ENCODE measurements at places on chromosomes 16 and 17. TPM values are rescaled to one million over a fixed set of nuclear protein-coding genes. Genes with fewer than 3 reads are reported as not detected.

GRCh38 chr17:28467456-28468025, 5.9 kb upstream of the SLC13A2 start:
- no peak for DNase-seq

The ZNF286A gene
- total RNA-seq = 33.7 TPM

- peak; percentile 81 for DNase-seq
These were observed 11.6 kb upstream of the CBX4 start for GRCh38 chr17:79850571-79851460.

- no peak for DNase-seq
These were observed 49.2 kb upstream of the WSCD1 start for GRCh38 chr17:6021011-6021400.

The ZNF747 gene
- 12.5 TPM for total RNA-seq

The HBQ1 gene
- 0.96 TPM for total RNA-seq

DNA sequence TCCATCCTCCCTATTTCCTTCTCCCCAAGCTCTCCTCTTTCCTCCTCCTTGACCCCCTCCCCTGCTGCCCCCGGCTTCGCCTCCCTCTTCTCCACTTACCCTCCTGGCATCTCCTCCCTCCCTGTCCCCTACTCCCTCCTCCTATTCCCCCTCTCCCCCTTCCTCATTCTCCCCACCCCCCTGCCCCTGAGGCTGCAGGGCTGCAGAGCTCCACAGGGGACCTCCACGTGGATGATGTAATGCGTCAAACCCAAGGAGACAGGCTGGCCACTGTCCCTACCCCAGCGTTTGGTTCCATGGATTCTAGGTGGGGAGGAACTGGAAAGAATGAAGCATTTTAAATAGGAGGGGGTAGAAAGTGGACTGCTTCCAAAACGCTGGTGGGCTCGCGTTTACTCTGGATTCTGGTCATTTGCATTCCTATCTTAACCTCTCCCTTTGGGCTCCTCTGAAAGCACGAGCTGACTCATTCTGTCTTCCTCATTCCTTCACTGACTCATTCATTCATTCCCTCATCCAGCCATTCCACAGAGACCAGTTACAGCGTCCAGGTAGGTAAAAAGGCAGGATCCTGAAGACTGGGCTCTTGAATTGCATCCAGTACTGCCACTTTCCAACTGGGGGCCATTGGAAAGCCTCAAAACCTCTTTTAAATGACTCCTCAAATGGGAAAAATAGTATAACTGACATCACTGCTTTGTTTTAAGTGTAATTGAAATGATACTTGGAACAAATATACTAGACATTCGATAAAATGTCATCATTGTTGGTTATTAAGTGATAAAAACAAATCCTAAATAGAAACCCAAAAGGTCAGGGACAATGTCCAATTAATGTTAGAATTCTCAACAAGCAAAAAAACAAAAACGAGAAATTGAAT, 943 bp upstream of the COTL1 start:
- peak; percentile 95 for DNase-seq

The ST3GAL2 gene
- total RNA-seq = 22.6 TPM

The HSD17B2 gene
- not detected for total RNA-seq

DNA sequence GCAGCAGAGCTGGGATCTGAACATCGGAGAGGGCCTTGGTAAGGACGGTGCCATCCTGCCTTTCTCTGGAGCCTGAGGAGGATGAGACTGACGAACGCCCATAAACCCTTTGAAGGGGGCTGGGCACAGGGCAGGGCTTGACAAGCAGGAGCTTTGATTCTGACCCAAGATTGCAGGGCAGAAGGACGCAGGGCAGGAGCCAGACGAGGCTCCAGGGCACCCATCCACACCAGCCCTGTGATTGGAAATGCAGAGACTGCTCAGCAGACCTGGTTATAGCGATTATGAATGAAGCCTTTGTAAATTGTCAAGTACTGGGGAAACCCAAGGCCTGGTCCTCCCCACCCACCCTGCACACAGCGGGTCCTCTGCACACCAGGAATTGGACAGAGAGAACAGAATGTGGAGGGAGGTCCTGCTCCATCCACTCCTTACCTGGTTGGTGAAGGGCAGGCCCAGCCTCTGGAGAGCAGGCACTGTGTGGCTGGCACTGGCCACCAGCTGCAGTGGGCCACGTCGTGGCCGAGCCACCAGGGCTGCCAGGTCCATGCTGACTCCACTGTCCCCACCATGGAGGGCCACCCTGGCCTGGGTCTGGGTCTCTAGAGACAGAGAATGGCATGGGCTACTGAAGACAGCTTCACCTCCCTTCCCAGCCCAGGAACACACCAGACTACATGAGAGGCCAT, 68.8 kb downstream of the RMI2 start:
- no peak for DNase-seq

The MMP2 gene
- 188 TPM for total RNA-seq

The CRYBA1 gene
- total RNA-seq = not detected

The KRTAP2-1 gene
- total RNA-seq = not detected

- no peak for DNase-seq
These were observed 41.4 kb downstream of the RPH3AL start for GRCh38 chr17:311119-311782.

DNA sequence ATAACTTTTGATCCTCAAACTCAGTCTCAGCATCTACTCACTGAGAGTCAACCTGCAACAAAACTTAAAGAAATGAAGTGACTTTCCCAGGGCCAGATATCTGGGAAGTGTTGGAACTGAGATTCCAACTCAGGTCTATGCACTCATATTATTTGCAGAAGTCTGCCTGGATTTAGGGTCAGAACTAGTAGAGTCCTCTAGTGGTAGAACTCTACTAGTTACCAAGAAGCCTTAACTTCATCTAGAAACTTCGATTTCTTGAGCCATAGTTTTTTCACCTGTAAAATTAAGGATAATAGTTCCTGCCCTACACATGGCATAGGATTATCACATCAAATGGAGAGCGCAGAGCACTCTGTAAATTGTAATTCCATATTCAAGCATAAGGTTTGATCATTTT, 23.4 kb upstream of the KRT24 start:
- no peak for DNase-seq

DNA sequence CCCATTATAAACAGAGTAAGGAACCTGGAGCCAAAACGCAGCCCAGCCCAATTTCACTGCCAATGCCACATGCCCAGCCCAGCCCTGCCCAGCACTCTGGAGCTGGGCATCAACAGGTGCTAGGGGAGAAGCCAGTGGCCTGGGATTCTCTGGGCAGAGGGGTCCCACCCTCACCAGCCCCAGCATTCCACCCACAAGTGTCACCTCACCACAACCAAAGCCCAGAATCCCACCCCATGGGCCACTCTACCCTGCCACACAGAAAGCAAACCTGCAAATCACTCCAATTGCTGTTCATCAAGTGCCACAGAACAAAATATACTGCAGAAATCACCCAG, 102.5 kb upstream of the CDH5 start:
- DNase-seq = no peak

GRCh38 chr17:16980813-16981731, 9.2 kb upstream of the TNFRSF13B start:
- DNase-seq = no peak

DNA sequence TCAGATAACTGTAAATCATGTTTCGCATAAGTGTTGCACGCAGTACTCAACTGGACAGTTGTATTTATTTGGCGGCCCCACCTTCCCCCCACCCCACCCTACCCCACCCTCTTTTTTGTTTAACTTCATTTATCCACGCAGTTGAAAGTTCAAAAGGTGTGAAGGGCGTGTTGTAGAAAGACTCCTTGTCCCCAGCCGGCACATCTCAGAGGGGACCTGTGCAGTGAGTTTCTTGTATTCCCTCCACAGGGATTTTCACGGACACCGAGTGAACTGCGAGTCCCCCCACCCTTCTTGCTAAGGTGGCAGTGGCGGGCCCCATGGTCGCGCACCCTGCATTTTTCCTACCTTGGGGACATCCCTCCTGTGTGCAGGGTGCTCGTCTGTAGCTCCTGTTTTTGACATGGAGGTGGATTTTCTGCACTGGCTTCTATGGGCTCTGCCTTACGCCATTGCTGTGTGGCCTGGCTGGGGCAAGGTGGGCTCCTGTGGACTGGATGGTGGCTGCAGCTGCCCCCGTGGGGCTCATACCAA, 36.2 kb downstream of the ADCY7 start:
- no peak for DNase-seq

The RCVRN gene
- total RNA-seq = 0.21 TPM

The CD300A gene
- not detected for total RNA-seq

GRCh38 chr17:81121841-81122733, 43.2 kb upstream of the PVALEF start:
- DNase-seq = no peak

- no peak for DNase-seq
These were observed 19.1 kb downstream of the TRARG1 start for GRCh38 chr17:1298606-1299005.

GRCh38 chr17:56896968-56897359, 16.9 kb downstream of the TRIM25 start:
- no peak for DNase-seq

The SLC5A11 gene
- total RNA-seq = not detected

DNA sequence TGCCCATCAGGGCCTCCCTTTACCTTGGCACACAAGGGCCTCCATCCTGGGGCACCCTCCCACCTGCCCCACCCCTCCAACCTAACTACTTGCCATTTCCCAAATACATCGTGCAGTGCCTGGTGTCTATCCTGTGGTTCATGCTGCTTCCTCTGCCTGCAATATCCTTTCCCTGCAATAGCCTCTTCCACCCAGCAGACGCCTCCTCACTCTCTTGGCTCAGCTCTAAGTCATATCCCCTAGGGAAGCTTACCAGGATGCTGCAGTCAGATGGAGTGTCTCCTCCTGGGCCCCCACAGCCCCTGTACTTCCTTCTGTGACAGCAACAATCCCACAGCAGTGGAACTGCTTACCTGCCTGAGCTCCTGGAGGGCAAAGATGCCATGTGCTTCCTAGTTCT, 36.7 kb downstream of the CCDC182 start:
- DNase-seq = no peak

DNA sequence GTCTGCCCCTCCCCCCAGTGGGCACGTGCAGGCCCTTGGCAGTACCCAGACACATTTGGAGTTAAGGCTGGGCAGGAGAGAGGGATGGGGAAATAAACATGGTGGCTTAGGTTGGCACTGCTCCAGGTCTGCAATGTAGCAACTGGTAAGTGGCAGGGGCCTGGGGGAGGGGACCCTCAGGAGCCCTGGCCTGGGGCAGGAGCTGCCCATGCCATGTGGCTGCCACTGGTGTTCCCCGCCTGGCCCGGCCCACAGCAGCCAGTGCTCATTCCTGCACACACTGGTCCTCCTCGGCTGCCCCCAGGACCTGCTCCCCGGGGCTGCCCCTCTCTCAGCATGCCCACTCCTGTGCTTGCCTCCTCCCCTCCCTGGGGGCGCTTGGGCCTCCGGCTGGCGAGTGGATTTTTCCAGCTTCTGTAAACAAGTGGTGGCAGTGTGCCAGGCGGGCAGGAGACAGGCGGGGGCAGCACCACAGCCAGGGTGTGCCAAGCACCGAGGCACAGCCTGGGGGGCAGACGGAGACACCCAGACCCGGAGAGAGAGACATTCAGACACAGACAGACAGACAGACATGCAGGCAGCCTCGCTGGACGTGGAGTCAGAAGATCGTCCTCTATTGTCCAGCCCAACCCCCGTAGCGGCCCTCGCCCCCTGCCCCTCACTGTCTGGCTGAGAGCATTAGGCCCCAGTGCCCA, 9.4 kb downstream of the THRA start:
- no peak for DNase-seq
